CD8-positive, alpha-beta memory T cell (primary cell): ENCODE measurements at places on chromosomes 7 and 10. TPM values are rescaled to one million over a fixed set of nuclear protein-coding genes. Genes with fewer than 3 reads are reported as not detected.

Gene FKBP6
- not detected for total RNA-seq

Gene UPK3B
- 0.42 TPM for total RNA-seq

Gene AGAP9
- 5.1 TPM for total RNA-seq

Gene PTPRZ1
- not detected for total RNA-seq

Gene CYREN
- 77.2 TPM for total RNA-seq

Gene HTRA1
- total RNA-seq = 0.13 TPM

Gene TMEM236
- total RNA-seq = 0.09 TPM

Gene OPN4
- total RNA-seq = not detected

Gene UTF1
- total RNA-seq = not detected

Gene CTNNA3
- total RNA-seq = not detected

Gene TRIM4
- 31.0 TPM for total RNA-seq

DNA sequence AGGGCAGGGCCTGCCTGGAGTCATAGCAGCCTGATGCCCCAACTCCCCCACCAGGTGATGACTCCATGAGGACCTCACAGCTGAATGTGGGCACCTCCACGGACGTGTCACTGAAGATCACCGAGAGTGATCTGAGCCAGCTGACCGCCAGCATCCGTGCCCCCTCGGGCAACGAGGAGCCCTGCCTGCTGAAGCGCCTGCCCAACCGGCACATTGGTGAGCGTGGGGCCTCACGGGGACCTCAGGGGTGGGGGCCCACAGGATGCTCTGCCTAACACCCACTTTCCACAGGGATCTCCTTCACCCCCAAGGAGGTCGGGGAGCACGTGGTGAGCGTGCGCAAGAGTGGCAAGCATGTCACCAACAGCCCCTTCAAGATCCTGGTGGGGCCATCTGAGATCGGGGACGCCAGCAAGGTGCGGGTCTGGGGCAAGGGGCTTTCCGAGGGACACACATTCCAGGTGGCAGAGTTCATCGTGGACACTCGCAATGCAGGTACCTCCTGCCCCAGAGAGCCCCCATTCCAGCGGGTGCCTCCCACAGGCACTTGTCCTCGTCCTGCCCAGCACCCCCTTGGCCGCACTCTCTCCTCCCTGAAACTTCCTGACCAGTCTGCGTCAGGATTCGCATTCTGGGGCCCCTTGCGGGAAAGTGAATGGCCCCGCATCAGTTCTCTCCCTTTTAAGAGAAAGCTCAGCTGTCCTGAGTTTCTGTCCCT, 10.0 kb upstream of the ATP6V1F start:
- no peaks in the 10 kb centered on the region for H3K4me1 ChIP-seq
- no peak overlapping the region for H3K4me3 ChIP-seq
- H3K36me3 ChIP-seq = no peaks in the 10 kb centered on the region
- H3K27ac ChIP-seq = no peak overlapping the region
- no peaks in the 10 kb centered on the region for H3K27me3 ChIP-seq

DNA sequence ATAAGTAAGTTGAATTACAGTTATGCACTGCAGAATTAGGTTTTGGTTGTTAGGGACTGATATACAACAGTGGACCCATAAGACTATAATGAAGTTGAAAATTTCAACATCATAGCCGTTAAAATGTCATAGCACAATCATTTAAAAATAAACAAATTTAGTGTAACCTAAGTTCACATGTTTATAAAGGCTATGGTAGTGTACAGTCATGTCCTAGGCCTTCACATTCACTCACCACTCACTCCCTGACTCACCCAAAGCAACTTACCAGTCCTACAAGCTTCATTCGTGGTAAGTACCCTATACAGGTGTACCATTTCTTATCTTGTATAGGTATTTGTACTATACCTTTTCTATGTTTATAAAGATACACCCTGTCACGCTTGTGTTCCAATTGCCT, 113.7 kb downstream of the RAB11FIP2 start:
- DNase-seq = no peak
- no peak overlapping the region for H3K27ac ChIP-seq
- no peaks in the 10 kb centered on the region for H3K36me3 ChIP-seq

DNA sequence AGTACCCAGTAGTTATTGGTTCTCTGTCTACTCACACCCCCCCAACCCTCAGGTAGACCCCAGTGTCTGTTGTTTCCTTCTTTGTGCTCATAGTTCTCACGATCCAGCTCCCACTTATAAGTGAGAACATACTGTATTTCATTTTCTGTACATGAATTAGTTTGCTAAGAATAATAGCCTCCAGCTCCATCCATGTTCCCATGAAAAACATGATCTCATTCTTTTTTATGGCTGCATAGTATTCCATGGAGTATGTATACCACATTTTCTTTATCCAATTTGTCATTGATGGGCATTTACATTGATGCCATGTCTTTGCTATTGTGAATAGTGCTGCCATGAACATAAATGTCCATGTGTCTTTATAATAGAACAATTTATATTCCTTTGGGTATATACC, 2.6 kb upstream of the FRMPD2 start:
- no peaks in the 10 kb centered on the region for H3K4me1 ChIP-seq
- no peaks in the 10 kb centered on the region for H3K27me3 ChIP-seq
- no peak overlapping the region for H3K27ac ChIP-seq
- H3K4me3 ChIP-seq = no peak overlapping the region
- DNase-seq = no peak

GRCh38 chr10:117130862-117131375, 7.2 kb downstream of the VAX1 start:
- H3K4me1 ChIP-seq = peaks cover 14% of the 10 kb centered on the region
- peaks cover 35% of the 10 kb centered on the region for H3K27me3 ChIP-seq
- DNase-seq = no peak
- H3K36me3 ChIP-seq = no peaks in the 10 kb centered on the region

DNA sequence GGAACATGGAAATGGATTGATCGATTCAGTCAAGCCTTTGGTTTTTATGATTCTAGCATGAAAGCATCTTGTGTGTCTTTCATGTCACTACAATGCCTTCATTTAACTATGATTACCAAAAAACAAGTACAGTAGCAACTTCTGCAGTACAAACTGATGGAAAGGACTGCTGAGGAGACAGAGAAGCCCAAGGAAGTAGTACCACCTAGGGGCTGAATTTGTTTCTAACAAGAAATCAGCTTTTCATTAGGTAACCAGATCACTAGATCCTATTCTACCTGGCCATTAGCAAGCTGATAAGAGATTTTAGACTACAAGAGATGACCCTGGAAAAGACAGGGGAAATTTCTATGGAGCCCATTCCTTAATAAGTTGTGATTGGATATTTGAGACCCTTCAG, 3.2 kb upstream of the IFIT1 start:
- no peaks in the 10 kb centered on the region for H3K36me3 ChIP-seq
- H3K4me3 ChIP-seq = no peak overlapping the region
- H3K27ac ChIP-seq = no peak overlapping the region
- no peaks in the 10 kb centered on the region for H3K27me3 ChIP-seq
- no peak for DNase-seq

- no peak for DNase-seq
- H3K27ac ChIP-seq = no peak overlapping the region
- H3K4me1 ChIP-seq = peaks cover 99% of the 10 kb centered on the region
- H3K36me3 ChIP-seq = no peaks in the 10 kb centered on the region
- H3K27me3 ChIP-seq = no peaks in the 10 kb centered on the region
- no peak overlapping the region for H3K4me3 ChIP-seq
Observed at GRCh38 chr10:14555807-14556206, 218.9 kb downstream of the FAM107B start.

GRCh38 chr10:73877533-73878160, 3.3 kb upstream of the CAMK2G start:
- H3K36me3 ChIP-seq = no peaks in the 10 kb centered on the region
- H3K27ac ChIP-seq = no peak overlapping the region
- H3K27me3 ChIP-seq = no peaks in the 10 kb centered on the region
- H3K4me1 ChIP-seq = peaks cover 36% of the 10 kb centered on the region

- no peak overlapping the region for H3K4me3 ChIP-seq
- no peaks in the 10 kb centered on the region for H3K27me3 ChIP-seq
- H3K4me1 ChIP-seq = peaks cover 12% of the 10 kb centered on the region
- no peak for DNase-seq
- H3K36me3 ChIP-seq = no peaks in the 10 kb centered on the region
Observed at GRCh38 chr10:77967611-77968022, 41.1 kb upstream of the DLG5 start.

- H3K27me3 ChIP-seq = peaks cover 12% of the 10 kb centered on the region
- H3K4me3 ChIP-seq = no peak overlapping the region
- H3K27ac ChIP-seq = no peak overlapping the region
- H3K4me1 ChIP-seq = no peaks in the 10 kb centered on the region
Observed at GRCh38 chr10:14062528-14063260, 268.0 kb downstream of the FRMD4A start.

DNA sequence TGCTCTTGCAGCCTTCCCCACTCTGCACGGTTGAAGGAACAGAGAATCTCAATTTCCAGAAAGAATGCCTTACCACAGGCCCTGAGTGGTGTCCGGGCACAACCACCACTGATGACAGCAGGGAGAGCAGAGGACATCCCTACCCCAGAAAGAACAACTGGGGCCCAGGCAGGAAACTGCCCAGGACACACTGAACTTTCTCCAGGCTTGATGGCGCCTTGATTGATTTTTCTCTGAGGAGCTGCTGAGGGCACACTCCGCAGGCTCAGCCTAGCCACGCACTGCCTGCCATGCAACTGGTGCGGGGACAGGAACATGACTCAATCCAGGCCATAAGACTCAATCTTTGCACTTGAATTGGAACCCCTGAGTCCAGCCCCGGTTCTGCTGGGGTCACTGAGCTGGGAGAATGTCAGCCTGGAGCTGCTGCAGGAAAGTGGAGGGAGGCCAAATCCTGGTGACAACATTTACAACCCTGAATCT, 5.9 kb downstream of the AKR1B1 start:
- H3K27ac ChIP-seq = no peak overlapping the region
- H3K36me3 ChIP-seq = peaks cover 23% of the 10 kb centered on the region
- no peak overlapping the region for H3K4me3 ChIP-seq
- no peaks in the 10 kb centered on the region for H3K27me3 ChIP-seq
- peaks cover 21% of the 10 kb centered on the region for H3K4me1 ChIP-seq

- H3K4me3 ChIP-seq = no peak overlapping the region
- DNase-seq = no peak
- H3K27ac ChIP-seq = no peak overlapping the region
- H3K36me3 ChIP-seq = no peaks in the 10 kb centered on the region
Observed at GRCh38 chr10:121411004-121411403, 187.2 kb downstream of the FGFR2 start.

- H3K36me3 ChIP-seq = no peaks in the 10 kb centered on the region
- peaks cover 57% of the 10 kb centered on the region for H3K4me1 ChIP-seq
- H3K27me3 ChIP-seq = no peaks in the 10 kb centered on the region
- DNase-seq = no peak
Observed at GRCh38 chr10:119299531-119299930, 92.2 kb downstream of the GRK5 start.

DNA sequence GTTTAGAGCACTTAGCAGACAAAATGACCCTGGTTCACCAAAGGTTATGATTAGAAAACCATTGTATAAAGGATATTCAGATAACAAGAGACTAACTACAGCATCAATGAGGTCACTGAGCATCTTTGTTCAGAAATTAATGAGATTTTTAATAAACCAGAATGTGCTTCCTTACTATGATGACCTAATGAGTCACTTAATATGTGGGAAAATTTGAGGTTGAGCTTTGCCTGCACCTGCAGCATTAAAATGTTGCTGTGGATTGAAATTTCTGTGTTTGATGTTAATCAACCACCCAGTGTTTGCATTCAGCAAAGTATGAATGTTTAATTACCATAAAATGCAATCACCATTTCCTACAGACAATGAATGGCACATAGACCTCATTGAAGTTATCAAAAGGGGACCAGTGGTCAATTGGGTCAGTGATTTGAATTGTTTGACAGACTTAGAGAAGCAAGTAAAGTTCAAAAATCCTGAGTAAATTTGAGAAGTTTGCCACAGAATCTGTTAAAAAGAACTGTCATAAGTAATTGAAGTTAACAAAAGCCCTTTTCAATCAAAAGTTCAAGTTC, 45.8 kb downstream of the EXOC6 start:
- no peaks in the 10 kb centered on the region for H3K4me1 ChIP-seq
- H3K27ac ChIP-seq = no peak overlapping the region
- H3K36me3 ChIP-seq = no peaks in the 10 kb centered on the region
- no peak for DNase-seq
- H3K27me3 ChIP-seq = no peaks in the 10 kb centered on the region

DNA sequence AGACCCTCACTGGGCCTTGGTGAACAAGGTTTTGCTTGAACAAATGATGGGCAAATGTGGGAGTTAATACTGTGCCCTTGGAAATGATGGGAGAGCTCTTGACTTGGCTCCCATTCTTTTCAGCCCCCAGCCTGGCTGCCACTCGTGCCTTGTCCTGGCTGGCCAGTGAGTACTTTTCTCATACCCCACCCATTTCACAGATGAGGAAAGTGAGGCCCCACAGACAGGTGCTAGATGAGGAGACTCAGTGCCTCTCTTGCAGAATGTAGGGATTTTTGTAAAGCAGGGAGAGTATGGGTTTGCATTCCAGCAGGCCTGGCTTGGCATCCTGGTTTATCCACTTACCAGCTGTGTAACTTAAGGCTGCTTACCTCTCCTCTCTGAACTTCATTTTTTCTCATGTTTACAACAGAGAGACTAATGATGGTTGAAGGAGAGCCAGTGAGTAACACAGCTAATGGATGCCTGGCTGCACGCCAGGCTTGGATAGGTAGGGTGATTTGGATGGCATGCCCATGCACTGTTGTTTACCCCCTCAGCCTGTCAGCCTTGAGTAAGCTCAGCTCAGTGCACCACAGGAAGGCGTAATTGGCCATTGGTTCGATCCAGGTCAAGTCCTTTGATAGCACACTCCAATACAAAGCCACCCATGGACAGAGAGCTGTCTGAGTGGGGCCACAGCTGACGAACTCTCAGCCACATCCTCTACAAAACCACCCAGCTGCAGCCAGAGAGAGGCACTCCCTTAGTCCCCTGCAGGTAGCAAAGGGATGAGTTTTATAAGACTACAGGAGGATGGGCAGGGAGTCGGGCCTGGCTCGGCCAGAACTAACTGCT, 436.8 kb downstream of the RPS24 start:
- no peak overlapping the region for H3K4me3 ChIP-seq
- H3K27me3 ChIP-seq = no peaks in the 10 kb centered on the region
- no peak for DNase-seq
- H3K27ac ChIP-seq = no peak overlapping the region
- H3K36me3 ChIP-seq = no peaks in the 10 kb centered on the region
- H3K4me1 ChIP-seq = no peaks in the 10 kb centered on the region

DNA sequence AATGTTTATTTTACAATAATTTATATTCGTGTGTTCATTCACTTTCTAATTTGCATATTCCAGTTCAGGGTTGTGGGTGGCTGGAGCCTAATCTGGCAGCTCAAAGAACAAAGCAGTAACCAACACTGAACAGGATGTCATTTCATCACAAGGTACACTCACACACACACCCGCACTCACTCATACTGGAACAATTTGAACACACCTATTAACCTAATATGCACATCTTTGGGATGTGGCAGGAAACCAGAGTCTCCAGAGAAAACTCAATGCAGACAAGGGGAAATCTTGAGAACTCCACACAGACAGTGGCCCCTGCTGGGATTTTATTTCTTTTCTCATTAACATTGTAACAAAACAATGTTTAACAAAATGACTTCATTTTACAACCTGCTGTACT, 97.4 kb downstream of the TWIST1 start:
- no peaks in the 10 kb centered on the region for H3K4me1 ChIP-seq
- no peak overlapping the region for H3K4me3 ChIP-seq
- DNase-seq = no peak
- H3K27ac ChIP-seq = no peak overlapping the region
- no peaks in the 10 kb centered on the region for H3K27me3 ChIP-seq
